ENCODE measurements at places on chromosomes 2 and 18.

GRCh38 chr18:62524440-62525200 is 1.8 kb downstream of the ZCCHC2 start:
- DNase-seq, result peak; percentile 68

- no peak for DNase-seq
These were observed 139.1 kb downstream of the VWC2L start for GRCh38 chr2:214549946-214550345.

GRCh38 chr2:171316220-171316619 is 117.6 kb downstream of the METTL8 start:
- no peak for DNase-seq

DNA sequence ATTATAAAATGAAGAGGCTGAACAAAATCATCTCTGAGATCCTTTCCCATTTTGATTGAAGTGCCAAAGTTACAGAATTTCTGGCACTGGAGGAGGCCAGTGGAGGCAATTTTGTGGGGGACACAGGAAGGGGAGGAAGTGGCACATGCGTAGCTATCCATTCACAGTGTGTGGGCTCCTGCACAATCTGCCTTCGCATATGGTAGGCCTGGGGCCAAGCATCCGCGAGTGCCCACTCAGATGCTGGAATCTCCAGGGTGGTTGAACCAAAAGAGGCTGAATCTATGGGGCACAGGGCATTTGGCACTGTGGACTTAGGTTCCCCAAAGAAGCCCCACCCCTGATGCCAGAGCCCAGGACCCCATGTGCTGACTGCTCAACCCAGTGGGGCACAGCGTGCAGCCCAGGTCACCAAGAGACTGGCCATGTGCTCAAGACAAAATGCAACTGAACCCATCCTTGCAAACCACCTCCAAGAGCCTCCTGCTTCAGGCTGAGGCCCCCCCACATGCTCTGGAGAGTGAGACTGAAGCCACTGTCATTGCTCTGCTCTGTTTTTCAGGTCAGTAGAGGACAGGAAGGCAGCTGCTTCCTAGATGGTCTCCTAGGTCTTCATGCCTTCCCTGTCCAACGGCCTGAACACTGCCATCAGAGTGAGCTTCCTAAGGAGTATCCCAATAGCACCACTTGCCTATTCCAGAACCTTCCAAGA is 28.5 kb downstream of the ST8SIA5 start:
- DNase-seq, result no peak

DNA sequence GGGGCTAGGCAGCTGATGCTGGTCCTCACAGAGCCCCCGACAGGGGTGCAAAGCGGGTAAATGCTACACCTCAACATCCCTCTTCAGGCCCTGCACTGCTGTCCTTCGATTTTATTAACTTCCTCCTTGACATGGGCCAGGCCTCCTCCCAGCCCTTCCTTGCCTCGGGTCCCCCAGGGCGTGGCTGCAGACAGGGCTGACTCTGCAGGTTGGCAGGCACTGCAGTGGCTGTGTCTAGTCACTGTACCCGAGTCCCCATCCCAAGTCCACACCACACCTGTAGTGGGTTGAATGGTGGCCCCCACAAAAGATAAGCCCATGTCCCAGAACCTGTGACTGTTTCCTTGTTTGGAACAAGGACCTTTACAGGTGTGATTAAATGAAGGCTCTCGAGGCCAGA is 140.2 kb downstream of the TWIST2 start:
- DNase-seq, result no peak

DNA sequence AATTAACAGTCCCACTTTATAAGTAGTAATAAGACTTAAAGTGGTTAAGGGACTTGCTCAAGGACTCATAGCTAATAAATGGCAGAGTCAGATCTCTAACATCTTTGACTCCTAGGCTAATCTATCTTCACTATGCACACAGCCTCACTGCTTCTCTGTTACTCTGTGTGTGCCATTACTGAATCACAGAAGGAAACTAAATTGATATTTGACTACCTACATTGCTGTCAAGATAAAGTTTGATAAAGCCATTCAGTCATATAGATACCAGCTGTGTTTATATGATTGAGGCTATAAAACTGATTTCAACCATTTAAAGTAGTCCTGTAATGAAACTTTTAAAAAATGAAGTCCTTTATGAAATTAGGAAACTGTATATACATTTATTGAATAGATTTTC is 10.9 kb downstream of the SLC39A10 start:
- no peak for DNase-seq

- DNase-seq, result peak; percentile 61
These were observed 6.2 kb downstream of the TTC32 start for GRCh38 chr2:19895535-19895934.

GRCh38 chr2:106561803-106562202 is 74.6 kb downstream of the CD8B2 start:
- no peak for DNase-seq

- no peak for DNase-seq
These were observed 171.0 kb downstream of the ANAPC1 start for GRCh38 chr2:111712940-111713515.

DNA sequence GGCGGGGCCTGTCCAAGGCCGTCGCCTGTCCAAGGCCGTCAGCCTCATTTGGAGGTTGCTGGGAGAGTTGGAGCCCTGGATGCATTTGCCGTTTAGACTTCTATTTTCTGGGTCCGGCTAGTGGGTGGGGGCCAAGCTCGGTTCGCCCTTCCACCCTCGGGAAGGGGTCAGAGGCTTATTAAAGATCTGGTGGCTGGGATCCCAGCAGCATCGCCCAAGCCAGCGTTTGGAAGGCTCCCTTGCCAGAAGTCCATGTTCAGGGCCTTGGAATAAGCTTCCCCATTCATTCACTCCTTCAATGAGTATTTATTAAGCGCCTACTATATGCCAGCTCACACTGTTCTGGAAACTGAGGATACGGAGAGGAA is 516 bp upstream of the DOCK10 start:
- DNase-seq, result no peak

DNA sequence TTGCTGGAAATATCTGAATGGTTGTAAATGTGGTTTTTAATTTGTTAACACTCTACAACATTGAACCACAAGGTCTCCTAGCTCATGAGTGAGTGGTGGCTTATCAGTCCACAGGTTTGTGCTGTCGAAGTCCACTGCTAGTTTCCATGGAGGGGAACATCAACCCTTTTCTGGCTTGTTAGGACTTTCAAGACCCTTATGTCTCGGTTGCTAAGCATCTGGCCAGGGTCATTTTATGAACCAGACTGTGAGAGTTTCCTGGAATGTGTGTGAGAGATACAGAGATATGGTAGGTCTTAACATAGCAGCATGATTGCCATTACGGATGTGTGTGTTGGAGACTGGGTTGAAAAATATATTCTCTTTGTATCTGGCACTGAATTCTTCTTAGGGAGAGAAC is 36.9 kb downstream of the KCNE4 start:
- DNase-seq, result no peak

- DNase-seq, result no peak
These were observed 91.7 kb downstream of the MDH1 start for GRCh38 chr2:63680455-63680854.

DNA sequence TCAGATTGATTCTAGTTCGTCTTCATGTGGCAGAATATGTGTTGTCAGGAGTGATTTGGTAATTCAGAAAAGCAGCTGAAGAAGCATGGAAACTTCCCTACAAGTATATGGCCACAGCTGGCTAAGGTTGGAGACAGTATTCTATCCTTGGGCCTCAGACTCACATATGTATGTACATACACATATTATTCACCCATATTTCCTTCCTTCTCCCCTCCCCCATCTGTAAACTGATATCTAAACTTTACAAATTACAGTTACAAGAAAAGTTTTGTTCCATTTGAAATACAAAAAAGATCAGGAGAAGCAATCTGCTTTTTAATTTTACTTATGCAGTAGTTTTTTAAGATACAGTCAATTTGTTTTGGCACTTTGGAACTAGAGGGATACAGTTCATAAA is 3.1 kb downstream of the SP3 start:
- DNase-seq, result peak; percentile 43

DNA sequence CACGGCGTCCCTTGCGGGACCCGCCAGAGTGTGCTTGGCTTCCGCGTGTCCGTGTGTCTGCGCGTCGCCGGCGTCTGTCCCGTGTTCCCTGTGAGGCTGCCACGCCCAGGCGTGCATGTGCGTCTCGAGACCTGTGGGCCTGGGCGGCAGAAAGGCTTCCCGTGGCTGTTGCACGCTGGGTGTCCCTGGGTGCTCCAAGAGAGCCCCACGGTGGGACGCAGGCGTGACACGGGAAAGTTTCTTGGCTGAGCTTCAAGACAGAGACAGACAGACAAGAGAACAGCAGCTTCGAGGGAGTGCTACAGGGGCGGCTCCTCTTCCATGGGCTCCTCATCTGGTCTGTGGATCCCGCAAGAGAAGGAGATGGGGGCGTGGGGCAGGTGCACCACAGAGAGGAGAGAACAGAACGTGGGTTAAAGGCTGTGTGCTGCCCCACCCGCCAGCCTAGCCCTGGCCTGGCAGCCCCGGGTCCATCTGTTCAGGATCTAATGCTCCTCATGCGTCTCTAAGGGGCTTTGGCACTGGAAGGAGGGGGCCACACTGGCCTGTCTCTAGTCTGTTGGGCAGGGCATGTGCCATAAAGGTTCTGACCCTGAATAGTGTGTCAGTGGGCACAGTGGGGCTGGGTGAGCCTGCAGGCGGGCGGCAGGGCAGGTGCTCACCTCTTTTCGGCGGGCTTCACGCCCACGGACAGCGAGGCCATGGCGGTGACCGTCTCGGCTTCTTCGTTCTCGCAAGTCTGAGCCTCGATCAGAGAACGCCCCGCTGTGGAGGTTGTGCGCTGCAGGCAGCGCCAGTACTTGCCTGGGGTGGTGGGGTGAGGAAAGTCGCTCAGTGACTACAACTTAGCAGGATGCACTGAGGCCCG is 205.1 kb downstream of the TWIST2 start:
- DNase-seq, result no peak

DNA sequence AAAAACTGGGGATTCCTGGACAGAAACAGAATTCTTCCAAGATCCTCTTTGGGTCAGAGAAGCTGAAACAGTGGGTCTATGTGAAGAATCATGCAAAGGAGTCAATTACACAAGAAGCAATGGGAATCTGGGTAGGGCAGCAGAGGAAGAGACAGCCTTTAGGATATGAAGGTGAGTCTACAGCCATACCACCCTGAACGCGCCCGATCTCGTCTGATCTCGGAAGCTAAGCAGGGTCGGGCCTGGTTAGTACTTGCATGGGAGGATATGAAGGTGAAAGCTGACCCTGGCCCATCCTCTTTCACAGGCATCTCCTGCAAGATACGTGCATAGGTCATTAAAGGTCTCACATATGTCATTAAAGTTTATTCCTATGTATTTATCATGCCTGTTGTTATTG is 1080.9 kb upstream of the FANCL start:
- DNase-seq, result no peak

GRCh38 chr2:131132729-131133128 is 27.6 kb downstream of the PLEKHB2 start:
- no peak for DNase-seq

GRCh38 chr2:70934981-70935380 is 719 bp upstream of the ATP6V1B1 start:
- DNase-seq, result no peak

DNA sequence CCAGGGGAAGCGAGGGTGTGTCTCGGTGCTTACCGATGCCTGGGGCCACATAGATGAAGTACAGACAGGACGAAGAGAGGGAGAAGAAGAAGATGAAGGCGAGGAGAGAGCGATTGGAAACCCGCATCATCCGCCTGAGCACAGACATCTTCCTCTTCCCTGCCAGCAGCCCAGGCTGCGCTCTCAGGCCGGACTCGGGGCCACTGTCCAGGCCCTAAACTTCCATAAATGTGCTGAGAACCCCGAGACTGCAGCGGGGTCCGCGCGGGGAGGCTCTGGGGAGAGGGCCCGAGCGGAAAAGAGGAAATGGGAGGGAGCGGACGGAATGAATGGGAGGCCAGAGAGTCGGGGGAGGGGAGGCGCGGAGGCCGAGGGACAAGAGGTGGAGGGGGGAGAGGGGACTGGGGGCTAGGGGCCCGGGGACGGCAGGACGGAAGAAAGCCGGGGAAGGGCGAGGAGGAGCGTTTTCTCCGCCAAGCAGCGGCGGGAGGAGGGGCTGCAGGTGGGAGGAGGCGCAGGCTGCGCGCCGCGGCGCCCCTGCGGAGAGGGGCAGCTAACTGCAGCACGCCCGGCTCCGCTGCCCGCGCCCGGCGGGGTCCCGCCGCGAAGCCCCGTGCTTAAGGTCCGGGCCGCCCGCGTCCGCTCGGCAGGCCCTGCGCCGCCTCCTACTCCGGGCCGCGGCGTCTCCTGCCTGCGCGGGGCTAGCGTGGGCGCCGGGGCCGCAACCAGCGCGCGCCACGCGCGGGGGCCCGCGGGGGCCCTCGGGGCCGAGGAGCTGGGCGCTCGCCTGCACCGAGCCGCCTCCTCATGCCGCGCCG is at the start of gene B4GALT6:
Gene B4GALT6, minus strand, starts transcription at position 303 of the 818 bp plus-strand sequence. Its CDS starts 155 bp downstream, at position 148.
- DNase-seq, result peak; percentile 25

DNA sequence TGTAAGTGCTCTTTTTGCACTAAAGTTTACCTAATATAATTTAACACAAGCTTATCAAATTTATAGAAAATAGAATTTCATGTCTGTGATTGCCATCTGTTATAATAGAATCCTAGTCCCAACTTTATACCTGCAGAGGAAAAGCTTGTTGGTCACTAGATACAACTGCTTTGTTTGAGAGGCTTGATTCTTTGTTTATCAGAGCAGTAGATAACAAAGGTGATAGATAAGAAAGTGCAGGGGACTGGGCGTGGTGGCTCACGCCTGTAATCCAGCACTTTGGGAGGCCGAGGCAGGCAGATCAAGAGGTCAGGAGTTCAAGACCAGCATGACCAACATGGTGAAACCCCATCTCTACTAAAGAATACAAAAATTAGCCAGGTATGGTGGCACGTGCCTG is 528.0 kb downstream of the STK39 start:
- no peak for DNase-seq

DNA sequence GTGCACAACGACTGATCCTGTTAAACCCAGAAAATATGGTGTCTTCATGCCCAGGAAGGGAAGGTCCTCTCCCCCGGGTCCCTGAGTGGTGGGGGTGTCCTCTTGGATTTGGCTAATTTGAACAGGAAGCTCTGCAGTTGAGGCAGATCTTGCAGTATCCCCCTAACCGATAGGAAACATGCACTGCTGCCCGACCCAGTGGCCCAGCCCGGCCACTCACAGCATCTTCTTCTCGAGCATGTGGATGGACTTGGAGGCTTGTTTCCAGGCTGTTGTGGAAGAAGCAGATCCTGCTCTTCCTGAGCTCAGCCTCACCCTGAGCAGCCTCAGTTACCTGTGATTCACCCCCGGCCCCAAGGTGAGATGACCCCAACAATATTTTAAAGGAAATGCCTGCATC is 46.4 kb upstream of the ASB1 start:
- DNase-seq, result no peak

DNA sequence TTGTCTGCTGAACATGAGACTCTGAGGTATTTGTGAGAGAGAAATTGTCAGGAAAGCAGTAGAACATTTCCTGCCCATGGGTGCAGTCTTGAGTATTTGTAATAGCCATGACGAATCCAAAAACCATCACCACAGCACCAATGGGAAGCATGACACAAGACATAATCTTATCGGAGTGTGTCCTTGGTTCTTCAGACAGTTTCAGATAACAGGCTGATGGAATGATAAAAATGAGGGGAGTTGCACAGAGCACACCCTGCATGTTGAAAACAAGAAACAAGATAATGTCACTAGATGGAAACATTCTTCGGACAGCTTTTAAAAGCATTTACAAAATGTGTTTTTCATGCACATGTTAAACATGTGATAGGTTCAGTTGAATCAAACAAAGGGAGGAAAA is 56.9 kb downstream of the SLC38A11 start:
- DNase-seq, result no peak

Data from activated CD4-positive, alpha-beta T cell treated with anti-CD3 and anti-CD28 coated beads, Interleukin-10, Interleukin-2, amounts not matched to agents 100 ng/mL and 50 ng/mL, durations not matched to agents 16 hours and 8 hours (primary cell).